ENCODE measurements at places on chromosomes 11 and 22.
A peak's percentile ranks its signal among the peaks of the same experiment; 100 is the strongest.

GRCh38 chr11:57217053-57217452 lies 20.0 kb downstream of the APLNR start:
- DNase-seq = peak; percentile 12

GRCh38 chr11:74262725-74263124 lies 48.7 kb downstream of the P4HA3 start:
- DNase-seq = no peak

DNA sequence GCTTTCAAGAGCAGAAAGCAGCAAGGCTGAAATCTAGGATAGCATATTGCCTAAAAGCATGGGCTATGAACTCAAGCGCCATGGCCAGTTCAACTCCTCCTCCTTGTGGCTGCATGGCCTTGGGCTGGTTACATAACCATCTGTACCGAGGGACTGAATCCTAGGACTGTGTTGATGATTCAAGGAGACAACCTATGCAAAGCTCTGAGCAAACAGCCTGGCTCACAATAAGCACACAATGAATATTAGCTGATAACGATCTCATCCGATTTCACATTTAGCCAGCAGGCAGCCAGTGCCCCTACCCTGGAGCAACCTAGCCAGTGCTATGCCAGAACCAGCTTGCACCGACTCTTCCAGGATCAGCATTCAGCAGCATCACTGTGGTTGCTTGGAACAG lies 698.4 kb downstream of the TBC1D22A start:
- no peak for DNase-seq

DNA sequence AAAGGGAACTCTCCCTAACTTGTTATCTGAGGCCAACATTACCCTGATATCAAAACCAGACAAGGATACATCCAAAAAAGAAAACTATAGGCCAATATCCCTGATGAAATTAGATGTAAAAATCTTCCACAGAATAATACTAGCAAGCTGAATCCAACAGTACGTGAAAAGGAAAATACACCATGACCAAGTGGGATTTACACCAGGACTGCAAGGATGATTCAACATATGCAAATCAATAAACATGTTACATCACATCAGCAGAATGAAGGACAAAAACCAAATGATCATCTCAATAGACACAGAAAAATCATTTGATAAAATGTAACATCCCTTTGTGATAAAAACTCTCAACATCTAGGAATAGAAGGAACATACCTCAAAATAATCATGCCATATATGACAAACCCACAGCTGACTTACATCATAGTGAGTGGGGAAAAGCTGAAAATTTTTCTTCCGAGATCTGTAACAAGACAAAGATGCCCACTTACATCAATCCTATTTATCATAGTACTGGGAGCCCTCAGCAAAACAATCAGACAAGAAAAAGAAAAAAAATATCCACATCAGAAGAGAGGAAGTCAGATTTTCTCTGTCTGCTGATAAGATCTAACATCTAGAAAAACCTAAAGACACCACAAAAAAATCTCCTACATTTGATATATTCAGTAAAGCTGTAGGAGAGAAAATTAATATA lies 703.3 kb upstream of the ANO5 start:
- no peak for DNase-seq

GRCh38 chr11:128297805-128298204 lies 289.6 kb downstream of the ETS1 start:
- DNase-seq = no peak

DNA sequence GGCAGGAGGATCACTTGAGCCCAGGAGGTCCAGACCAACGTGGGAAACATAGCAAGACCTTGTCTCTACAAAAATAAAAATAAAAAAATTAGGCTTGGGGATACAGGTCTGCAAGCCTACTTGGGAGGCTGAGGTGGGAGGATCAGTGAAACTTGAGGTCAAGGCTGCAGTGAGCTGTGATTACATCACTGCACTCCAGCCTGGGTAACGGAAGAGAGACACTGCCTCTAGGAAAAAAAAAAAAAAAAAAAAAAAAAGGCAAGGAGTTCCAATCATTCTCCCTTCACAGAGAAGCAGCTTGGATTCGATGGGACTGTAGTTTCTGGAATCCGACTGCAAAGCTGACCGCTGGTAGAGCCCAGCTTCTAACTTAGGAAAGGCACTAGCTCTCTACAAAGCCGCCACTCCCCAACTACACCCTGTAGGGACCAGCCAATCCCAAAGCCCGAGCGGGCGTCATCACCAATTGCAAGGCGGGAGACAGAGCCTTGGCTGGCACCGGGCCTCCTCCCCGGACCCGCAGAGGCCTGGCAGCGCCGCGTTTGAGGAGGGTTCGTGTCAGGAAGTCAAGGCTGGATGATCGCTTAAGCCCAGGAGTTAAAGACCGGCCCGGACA lies 716 bp upstream of the DDB2 start:
- DNase-seq = peak; percentile 96

DNA sequence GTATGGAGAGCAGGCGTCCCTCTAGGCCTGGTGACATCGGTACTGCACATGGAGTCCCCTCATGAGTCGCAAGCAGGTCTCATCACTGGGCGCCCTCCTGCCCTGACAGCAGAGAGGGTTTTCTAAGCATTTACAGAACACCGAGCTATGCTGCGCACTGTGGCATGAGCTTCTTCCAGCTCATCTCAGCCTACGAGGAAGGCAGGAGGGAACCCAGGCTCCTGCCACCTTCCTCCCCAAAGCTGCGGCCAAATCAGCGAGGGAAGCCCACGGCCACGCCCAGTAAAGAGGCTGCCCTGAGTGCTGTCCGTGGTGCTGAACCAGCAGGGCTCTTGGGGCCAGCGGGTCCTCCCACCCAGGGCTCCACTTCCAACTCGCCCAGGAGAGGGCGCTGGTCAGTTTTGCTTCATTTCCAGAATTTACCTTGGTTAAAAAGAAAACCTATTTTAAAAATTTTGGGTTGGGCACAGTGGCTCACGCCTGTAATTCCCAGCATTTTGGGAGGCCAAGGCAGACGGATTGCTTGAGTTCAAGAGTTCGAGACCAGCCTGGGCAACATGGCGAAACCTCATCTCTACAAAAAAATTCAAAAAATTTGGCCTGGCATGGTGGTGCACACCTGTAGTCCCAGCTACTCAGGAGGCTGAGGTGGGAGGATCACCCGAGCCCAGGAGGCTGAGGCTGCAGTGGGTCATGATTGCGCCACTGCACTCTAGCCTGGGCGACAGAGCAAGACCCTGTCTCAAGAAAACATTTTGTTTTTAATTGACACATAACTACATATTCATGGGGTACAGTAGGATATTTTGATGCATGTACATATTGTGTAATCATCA lies 34.2 kb downstream of the PHF21B start:
- DNase-seq = peak; percentile 87

DNA sequence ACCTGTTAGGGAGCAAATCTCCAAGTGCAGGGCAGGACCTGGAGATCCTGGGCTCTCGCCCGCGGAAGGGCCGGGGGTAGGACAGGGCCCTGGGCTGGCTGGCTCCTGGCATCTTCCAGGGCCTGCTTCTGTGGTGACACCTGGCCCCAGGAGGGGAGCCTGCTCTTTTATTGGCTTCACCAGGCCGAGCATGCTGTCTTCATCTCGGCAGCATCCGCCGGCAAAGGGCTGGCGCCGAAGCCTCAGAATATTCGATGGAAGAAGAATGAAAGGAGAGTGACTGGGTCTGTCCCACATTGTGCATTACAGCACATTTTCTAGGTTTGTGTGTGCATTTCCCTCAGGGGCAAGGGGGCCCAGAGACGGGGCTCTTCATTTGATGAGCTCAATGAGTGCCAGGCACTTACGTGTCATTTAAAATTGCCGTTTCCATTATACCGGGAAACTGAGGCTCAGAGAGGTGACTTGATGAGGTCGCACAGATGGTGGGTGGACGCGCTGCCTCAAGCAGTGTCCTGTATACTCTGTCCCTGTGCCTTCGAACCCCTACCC lies 70.0 kb downstream of the RBX1 start:
- no peak for DNase-seq

DNA sequence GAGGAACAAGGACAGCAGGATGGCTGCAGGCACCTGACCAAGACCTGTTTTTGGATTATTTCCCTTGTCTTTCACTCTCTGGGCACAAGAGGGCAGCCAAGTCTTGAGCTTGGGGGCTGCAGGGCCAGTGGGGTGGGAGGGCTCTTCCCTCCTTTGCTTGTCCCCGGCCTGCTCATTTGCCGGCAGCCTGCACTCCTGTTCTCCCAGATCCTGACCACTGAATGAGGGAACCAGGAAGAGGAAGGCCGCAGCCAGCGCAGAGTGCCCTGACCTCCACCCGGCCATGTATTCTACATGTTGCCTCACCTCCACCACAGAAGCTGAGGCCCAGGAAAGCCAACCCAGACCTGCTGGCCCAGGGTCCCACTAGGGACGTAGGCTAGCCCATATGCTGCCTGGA lies 15.5 kb upstream of the NNMT start:
- peak; percentile 22 for DNase-seq

DNA sequence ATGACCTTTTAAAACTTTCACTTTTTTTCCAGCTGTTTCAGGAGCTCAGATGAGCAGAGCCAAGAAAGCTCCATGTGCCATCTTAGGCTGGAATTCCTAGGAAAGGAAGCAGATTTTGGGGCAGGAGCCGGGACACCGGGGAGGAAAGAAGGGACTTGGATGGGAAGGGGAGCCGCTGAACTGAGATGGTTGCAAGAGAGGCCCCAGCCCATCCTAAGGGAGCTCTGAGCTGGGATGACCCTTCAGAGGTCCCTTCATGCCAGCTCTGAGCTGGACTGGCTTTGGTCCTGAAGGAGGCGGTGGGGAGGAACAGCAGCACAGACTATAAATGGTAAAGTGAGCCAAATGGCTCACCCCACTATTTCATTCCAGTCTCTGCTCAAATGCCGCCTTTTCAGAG lies 55.2 kb upstream of the SLC22A12 start:
- no peak for DNase-seq

DNA sequence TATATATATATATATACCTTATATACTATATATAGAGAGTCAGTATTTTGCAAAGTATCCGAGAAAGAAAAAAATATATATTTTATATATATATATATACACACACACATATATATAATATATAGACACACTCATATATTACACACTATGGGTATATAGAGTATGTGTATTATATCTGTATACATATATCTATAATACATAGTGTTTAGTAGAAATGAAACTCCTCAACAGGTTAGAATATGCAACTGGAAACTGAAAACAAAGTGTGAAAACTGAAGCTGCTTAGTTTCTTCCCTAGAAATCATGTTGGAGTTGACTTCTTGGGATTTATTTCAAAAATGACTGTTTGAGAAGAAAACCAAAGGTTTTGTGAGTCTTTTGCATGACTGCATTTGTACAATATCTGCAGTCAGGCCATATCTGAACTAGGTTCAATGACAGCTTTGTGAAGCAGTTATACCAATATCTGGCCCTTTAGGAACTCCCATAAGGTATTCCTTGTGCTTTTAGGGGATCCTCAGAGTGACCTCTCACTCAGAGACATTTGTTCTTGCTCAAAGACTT lies 284.1 kb downstream of the CASP12 start:
- DNase-seq = no peak

GRCh38 chr11:33445761-33446161 lies 188.6 kb downstream of the HIPK3 start:
- no peak for DNase-seq

DNA sequence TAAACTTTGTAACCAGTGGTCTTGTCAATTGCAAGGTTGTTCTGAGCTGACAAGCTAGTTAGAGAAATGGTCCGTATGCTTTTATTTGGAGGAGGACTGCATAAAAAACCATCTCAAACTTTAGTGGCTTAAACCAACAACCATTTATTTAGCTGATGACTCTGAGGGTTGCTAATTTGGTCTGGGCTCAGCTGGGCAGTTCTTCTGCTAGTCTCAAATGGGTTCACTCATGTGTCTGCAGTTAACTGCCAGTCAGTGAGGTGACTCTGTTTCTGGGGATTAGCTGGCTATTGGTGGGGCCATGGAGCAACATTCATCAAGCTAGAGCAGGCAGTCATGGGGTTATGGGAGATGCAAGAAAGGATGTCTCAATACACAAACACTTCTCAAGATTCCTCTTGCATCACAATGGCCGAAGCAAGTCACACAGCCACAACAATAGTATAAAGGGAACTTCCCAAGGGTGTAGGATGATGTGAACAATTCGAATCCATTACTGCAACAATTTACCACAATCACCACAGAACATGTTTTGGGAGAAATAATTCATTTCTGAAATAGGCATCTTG lies 521.9 kb downstream of the INSC start:
- no peak for DNase-seq

GRCh38 chr22:24247564-24248344 lies 2.9 kb upstream of the GGT5 start:
- DNase-seq = peak; percentile 85

DNA sequence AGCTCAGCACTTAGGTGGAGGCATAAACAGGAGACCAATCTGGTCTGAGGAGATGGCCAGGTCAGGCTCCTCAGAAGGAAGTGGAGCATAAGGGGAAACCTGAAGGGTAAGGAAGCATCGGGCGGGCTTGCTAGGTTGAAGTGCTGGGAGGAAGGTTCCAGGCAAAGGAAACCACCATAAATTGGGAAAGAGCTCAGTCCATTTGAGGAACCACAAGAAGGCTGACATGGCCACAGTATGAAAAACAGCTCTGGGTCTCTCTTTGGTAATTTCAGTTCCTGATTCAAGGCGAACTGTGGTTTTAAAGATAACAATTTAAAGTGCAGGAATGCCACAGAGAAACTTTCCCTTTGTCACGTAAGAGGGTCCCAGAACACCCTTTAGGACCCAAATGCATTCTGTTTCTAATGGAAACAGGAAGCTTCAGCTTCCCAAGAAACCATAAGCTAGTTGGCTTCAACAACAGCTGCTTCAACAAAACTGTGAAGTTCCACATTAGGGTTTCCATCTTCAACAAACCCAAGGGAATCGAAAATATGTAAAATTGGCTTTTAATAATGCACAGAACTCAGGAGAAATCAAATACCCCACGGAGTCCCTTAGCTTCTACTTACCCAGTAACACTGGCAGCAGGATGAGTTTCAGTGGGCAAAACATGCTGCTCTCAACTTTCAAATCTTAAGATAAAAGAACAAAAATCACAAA lies 10.4 kb downstream of the JAML start:
- peak; percentile 84 for DNase-seq

GRCh38 chr11:12100841-12101242 lies 9.5 kb upstream of the MICAL2 start:
- DNase-seq = no peak

- DNase-seq = no peak
Observed at GRCh38 chr11:65205602-65205967, 23.9 kb downstream of the CAPN1 start.

- DNase-seq = peak; percentile 41
Observed at GRCh38 chr11:118129471-118130172, 23.0 kb downstream of the SCN4B start.

- DNase-seq = no peak
Observed at GRCh38 chr11:130650456-130651030, 202.1 kb downstream of the ADAMTS15 start.

DNA sequence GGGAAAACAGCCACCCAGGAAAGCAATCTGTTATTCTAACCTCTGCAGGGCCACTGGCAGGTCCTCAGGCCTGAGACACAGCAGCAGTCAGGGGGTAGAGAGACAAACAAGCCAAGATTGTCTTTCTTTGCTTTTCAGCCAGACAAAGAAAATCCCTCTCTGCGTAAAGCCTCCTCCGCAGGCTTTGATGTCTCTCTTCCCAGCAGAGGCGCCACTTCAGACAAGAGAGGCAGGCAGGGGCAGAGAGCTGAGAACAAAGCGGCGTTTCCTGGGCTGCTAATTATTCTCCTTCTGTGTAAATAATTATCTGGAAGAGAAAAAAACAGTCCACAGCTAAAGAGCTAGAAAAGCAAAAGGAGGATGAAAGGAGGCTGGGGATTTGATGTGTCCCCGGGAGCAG lies 102.7 kb upstream of the SEZ6L start:
- no peak for DNase-seq

- DNase-seq = no peak
Observed at GRCh38 chr11:70019576-70020011, 58.5 kb upstream of the ANO1 start.

GRCh38 chr22:36881504-36882245 lies 20.9 kb downstream of the NCF4 start:
- DNase-seq = peak; percentile 75

Data from suppressor macrophage (primary cell).